ENCODE measurements at places on chromosomes 16 and 17.
A peak's percentile ranks its signal among the peaks of the same experiment; 100 is the strongest.

GRCh38 chr17:58313815-58314705 lies 14.5 kb downstream of the TSPOAP1 start:
- DNase-seq, result no peak

- DNase-seq, result no peak
These were observed 50.1 kb downstream of the TOM1L2 start for GRCh38 chr17:17922070-17922614.

DNA sequence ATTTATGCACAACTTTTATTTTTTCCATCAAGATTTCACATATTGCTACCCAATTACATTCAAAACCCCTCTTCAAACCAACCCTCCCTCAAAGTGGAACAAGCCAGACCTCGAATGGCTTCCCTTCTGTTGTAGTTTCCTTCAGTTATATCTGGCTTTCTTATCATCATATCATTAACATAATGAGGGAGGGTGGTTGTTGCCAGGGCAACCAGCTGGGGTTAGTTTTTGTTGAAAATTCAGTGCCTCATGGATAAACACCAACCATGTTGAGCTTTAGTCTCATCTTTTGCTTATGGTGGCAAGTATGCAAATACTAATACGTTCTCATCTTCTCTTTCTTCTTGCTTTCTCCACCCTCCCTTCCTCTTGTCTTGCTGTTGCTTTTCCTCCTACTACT lies 359.7 kb downstream of the CDH11 start:
- no peak for DNase-seq

DNA sequence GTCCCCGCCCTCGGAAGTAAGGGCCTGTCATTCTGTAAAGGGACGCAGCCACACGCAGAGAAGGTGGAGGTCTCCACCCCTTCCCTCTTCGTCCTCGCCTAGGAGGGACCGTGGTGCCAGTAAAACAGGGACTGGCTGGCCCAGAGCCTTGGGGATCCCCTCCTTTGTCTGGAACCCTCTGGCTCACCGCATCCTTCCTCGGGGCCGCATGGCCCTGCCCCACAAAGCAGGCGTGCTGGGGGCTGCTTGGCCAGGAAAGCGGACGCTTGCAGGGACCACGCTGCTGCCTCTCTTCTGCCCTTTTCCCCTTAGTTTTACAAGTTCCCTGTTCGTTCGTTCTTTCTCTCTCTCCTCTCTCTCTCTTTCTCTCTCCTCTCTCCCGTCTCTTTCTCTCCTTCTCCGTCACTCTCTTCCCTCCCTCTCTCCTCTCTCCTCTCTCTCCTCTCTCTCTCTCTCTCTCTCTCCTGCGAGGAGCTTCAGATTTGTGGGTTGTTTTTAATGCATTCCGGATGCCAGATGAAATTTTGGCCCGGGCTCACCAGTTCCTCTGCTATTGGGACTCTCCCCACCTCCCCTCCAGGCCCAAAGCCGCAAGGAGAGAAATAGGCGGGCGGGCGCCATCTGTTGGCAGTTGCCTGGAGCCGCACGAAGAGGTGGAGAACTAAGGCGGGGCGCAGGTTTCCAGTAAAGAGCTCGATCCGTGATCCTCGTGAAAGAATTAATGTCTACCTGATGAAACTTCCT lies 35.1 kb upstream of the CDRT4 start:
- peak; percentile 98 for DNase-seq

GRCh38 chr17:81116704-81117103 lies 48.6 kb upstream of the PVALEF start:
- DNase-seq, result no peak
